ENCODE measurements at places on chromosomes 11 and 22. TPM values are rescaled to one million over a fixed set of nuclear protein-coding genes. Genes with fewer than 3 reads are reported as not detected.

DNA sequence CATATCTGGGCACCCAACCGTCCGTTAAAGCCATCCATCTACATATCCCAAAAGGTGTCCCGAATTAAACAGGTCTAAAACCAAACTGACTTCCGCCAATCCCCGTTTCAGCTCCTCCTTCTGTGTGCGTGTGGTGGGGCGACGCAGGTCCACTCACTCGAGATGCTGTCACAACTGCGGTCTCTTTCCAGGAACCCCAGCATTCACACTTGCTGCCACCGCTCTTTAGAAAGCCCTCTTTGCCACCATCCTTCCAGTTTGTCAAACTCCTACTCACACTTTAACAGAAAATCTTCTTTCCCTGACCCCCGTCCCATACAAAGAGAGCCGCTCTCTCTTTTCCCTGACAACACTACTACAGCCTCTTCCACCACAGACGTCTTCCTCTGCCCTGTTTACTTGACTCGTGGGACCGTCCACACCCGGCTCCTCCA is 467 bp downstream of the ESS2 start:
- H3K27me3 ChIP-seq, result no peaks in the 10 kb centered on the region
- peak overlapping the region; percentile 58 for H3K27ac ChIP-seq
- H3K4me3 ChIP-seq, result peak overlapping the region; percentile 98
- DNase-seq, result no peak
- peaks cover 19% of the 10 kb centered on the region for H3K4me1 ChIP-seq

PDGFB gene
- total RNA-seq, result 4.7 TPM

DNA sequence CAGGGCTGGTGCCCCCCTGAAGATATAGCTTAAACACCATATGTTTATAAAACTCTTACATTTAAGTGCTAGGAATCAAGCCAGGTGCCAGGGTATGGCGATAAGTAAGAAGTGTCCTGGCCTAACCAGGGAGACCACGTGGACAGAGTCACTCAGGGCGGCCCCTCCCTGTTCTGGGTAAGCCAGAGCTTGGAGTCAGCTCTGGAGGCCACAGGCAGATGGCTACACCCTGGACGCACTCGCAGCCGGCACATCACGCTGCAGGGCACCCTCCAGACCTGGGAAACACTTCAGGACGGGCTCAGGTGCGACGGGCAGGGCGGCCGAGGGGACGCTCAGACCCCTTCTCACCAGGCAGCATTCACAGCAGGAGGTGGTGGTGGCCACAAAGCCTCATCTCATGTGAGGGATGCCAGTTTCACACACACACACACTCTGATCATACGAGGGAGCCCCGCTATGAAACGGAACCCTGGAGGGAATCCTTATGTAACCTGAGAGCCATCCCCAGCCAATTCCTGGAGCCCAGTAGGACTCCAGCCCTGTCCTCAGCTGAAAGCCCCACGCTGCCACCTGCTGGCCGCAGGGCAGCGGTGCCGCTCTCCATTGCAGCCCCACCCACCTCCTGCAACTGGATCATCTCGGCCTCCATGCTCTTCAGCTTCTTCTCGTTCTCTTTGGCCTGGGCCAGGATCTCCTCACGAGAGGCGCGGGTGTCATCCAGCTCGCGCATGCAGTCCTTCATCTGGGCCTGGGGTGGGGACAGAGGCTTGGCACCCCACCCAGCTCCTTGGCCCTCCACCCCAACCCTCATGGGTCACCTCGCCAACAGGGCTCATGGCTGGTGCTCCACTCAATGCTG is 33.4 kb downstream of the APOL1 start:
- no peak overlapping the region for H3K4me3 ChIP-seq
- no peaks in the 10 kb centered on the region for H3K4me1 ChIP-seq
- peak overlapping the region; percentile 73 for H3K27ac ChIP-seq

DNA sequence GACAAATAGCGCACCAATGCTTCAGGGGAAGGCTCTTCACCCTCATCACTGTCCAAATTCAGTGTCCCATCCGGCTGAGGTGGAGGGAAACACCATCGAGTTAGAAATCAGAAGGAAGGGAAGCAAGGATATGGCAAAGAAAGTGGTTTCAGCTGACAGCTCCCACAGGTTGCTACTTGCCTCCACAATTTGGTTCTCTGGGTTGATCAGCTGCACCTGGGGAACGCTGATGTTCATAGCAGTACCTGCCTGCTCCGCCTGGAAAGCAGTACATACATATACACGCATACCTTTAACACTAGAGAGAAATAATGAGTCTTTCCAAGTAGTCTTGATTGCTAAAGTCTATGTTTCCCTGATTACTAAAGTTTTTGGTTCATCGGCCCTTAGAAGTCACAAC is 37.8 kb upstream of the APOA1 start:
- peaks cover 24% of the 10 kb centered on the region for H3K36me3 ChIP-seq
- H3K27me3 ChIP-seq, result no peaks in the 10 kb centered on the region
- DNase-seq, result no peak
- no peak overlapping the region for H3K27ac ChIP-seq

CALCA gene
- not detected for total RNA-seq

CDC42BPG gene
- total RNA-seq, result 13.0 TPM

- no peaks in the 10 kb centered on the region for H3K27me3 ChIP-seq
- H3K4me1 ChIP-seq, result peaks cover 36% of the 10 kb centered on the region
- no peak for DNase-seq
Measured at GRCh38 chr11:102279641-102280170, 37.6 kb upstream of the BIRC3 start.

HTR3B gene
- total RNA-seq, result not detected

- peaks cover 2% of the 10 kb centered on the region for H3K4me1 ChIP-seq
- H3K36me3 ChIP-seq, result no peaks in the 10 kb centered on the region
- DNase-seq, result no peak
- no peak overlapping the region for H3K4me3 ChIP-seq
Measured at GRCh38 chr22:43337385-43337784, 5.8 kb downstream of the SCUBE1 start.

MS4A1 gene
- total RNA-seq, result not detected

- DNase-seq, result no peak
- no peak overlapping the region for H3K27ac ChIP-seq
- H3K36me3 ChIP-seq, result no peaks in the 10 kb centered on the region
- no peak overlapping the region for H3K4me3 ChIP-seq
- no peaks in the 10 kb centered on the region for H3K27me3 ChIP-seq
- no peaks in the 10 kb centered on the region for H3K4me1 ChIP-seq
Measured at GRCh38 chr11:19905280-19905853, 192.7 kb downstream of the NAV2 start.

- peak within 1 kb of the TSS; percentile 81 for H3K27ac ChIP-seq
- peak within 1 kb of the TSS; percentile 62 for H3K4me3 ChIP-seq
- peaks cover 45% of the 10 kb centered on the region for H3K4me1 ChIP-seq
- no peaks in the 10 kb centered on the region for H3K36me3 ChIP-seq
- H3K27me3 ChIP-seq, result no peaks in the 10 kb centered on the region
- no peak for DNase-seq
Measured at GRCh38 chr22:44024288-44024921, at the start of gene PARVB. PARVB (plus strand) TSS chr22:44024302; CDS start chr22:44024340, 38 bp downstream.

DNA sequence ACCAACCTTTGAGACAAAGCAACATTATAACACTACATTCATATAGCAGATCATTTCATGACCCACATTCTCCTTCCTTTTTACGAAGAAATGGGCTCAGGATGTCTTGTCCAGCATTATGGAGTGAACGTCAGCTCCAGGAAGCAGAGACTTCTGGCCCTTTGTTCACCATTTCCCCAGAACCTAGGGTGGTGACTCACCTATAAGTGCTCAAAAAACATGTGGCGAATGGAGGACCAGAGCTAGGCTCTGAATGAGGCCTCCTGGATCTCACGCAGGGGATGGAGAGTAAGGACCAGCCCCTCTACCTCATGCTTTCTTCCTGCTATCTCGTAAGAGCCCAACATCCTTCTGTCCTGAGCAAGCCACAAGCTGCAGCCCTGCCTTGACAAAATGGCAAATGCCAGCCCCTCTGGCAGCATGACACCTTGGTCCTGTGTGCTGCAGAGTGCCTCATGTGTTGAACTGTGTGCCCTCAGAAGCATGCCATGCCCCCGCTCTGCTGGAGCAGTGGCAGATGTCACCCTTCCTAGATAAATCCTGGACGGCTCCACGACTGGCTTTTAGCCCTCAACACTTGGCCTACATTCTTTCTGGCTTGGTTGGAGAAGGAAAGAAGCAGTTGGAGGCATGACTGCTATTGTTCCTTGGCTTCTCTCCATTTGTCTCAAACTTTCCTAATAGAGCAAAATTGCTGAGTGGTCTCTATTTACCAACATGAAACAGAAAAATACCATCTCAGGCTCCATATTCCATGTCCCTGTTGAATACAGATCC is 6.5 kb upstream of the ST3GAL4 start:
- H3K4me3 ChIP-seq, result no peak overlapping the region
- no peaks in the 10 kb centered on the region for H3K36me3 ChIP-seq
- peaks cover 61% of the 10 kb centered on the region for H3K4me1 ChIP-seq
- DNase-seq, result no peak

CDC42EP1 gene
- total RNA-seq, result 46.2 TPM

DNA sequence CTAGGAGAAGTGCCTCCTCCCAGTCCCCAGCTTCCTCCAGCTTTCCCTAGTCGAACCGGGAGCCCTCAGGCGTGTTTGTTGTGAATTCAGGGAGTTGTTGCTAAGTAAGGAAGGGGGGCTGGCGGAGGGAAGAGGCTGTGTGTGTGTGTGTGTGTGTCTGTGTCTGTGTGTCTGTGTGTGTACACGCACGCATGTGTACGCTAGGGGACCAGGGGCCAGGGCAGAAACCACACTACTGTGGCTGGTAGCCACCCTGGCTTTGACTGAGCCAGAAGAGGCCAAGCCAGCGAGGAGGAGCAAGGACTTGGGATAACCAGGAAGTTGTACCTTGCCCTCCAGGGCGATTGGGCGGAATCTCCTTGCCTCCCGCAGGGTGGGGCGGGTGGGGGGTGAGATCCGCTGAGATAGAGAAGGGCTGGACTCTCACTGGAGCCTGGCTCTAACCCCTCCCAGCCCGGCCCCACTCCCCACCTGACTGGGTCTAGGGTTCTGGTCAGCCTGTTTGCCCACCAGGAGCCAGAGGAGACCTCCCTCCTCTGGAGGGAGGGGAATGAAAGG is 7.5 kb downstream of the BCL9L start:
- no peaks in the 10 kb centered on the region for H3K36me3 ChIP-seq
- H3K27me3 ChIP-seq, result no peaks in the 10 kb centered on the region
- H3K4me3 ChIP-seq, result peak overlapping the region; percentile 49

- no peaks in the 10 kb centered on the region for H3K36me3 ChIP-seq
- no peaks in the 10 kb centered on the region for H3K27me3 ChIP-seq
- H3K4me3 ChIP-seq, result no peak overlapping the region
- no peaks in the 10 kb centered on the region for H3K4me1 ChIP-seq
- DNase-seq, result no peak
Measured at GRCh38 chr22:24097961-24098391, 83.3 kb upstream of the SUSD2 start.

SHISAL1 gene
- 7.6 TPM for total RNA-seq

- H3K27ac ChIP-seq, result peak overlapping the region; percentile 87
- no peaks in the 10 kb centered on the region for H3K27me3 ChIP-seq
- no peaks in the 10 kb centered on the region for H3K36me3 ChIP-seq
- peaks cover 75% of the 10 kb centered on the region for H3K4me1 ChIP-seq
- H3K4me3 ChIP-seq, result no peak overlapping the region
Measured at GRCh38 chr11:62402226-62402959, 16.4 kb upstream of the SCGB1A1 start.
